Hematopoietic multipotent progenitor cell treated with erythropoietin and hydrocortisone succinate and interleukin-3 and kit ligand, for 17 days (in vitro differentiated cells): ENCODE measurements at places on chromosomes 7 and 10.
A peak's percentile ranks its signal among the peaks of the same experiment; 100 is the strongest.

DNA sequence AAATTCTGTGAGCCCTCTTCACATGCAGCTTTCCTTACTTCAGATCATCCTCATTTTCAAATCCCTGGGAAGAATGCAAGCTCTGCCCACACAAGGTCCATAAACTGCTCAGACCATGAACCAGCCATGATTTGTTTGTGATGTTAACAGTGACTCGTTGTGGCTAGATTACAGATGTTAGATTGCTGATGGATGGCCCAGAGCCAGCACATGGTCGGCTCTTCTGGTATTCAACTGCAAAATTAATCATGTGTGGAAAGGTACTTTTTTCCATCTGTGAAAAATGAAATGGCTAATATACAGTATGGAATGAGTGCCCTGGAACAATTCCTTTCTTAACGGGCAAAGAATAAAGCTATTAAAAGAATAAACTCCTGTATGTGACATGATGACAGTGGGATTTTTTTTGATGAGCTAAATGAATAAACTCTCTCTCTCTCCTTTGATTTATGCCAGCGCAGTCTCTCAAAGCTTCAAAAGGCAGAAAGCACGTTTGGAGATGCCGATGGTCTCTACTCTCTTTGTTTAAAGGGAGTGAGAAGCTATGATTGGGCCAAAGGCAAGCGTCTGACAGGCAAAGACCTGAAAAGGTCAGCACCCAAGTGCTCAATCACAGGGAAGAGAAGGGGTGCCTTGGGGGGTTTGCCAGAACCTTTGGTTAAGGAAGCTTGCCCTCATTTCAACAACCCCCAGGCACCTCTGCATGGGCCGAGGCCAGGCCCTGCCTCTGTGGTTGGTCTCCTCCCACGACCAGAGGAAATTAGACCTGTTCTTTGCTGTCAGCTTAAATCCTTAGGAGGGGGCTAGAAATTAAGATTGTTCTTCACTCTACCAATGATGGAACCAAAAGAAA is 444.0 kb upstream of the NFE2L3 start:
- DNase-seq = no peak

GRCh38 chr7:4450483-4450882 is 231.6 kb upstream of the FOXK1 start:
- DNase-seq = no peak

DNA sequence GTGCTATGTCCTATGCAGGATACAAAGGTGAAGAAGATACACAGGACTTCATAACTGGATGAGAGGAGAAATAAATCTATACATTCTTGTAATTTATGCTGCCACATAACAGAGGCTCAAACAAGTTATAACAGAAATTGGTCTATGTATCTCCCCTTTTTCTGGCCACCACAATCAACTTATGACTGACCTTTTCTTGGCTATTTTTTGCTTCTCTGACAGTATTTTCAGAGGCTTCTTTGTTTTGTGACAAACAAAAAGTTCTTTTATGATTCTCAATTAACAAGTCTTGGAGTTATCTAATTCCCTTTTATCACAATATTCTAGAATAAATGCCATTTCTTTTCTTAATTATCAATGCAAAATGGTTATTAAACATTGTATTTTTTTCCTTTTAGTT is 953.0 kb upstream of the ZWINT start:
- no peak for DNase-seq

GRCh38 chr7:45188736-45189135 is 31.1 kb downstream of the RAMP3 start:
- DNase-seq = no peak

GRCh38 chr10:107814865-107815487 is 650.5 kb upstream of the SORCS1 start:
- DNase-seq = no peak

DNA sequence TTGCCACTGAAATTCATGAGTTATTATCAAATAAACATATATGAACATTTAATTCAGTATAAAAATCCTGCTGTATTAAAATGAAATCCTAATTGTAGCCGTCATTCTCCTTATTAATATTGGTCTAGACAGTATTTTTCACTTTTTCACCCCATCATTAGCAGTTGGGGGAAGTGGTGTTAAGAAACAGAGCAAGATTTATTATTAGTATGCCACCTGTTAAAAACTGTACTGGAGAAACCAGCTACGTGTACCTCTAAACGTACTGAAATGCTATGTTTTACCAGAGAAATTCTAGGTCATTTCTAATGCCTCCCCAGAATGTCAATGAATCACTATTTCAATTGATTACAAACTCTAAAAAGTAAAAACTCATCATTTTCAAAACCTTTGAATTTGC is 9.8 kb upstream of the ZNRF2 start:
- no peak for DNase-seq

DNA sequence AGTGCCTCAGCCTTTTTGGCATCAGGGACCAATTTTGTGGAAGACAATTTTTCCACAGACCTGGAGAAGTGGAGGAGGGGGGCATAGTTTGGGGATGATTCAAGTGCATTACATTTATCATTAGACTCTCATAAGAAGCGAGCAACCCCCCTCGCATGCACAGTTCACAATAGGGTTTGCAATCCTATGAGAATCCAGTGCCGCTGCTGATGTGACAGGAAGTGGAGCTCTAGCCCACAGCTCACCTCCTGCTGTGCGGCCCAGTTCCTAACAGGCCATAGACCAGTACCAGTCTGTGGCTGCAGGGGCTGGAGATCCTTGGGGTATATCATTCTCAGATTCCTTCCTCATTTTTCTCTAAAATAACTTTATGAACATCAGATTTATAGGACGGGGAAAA is 50.8 kb downstream of the ATAD1 start:
- DNase-seq = no peak

GRCh38 chr7:46054915-46055314 is 133.8 kb upstream of the IGFBP3 start:
- DNase-seq = no peak

DNA sequence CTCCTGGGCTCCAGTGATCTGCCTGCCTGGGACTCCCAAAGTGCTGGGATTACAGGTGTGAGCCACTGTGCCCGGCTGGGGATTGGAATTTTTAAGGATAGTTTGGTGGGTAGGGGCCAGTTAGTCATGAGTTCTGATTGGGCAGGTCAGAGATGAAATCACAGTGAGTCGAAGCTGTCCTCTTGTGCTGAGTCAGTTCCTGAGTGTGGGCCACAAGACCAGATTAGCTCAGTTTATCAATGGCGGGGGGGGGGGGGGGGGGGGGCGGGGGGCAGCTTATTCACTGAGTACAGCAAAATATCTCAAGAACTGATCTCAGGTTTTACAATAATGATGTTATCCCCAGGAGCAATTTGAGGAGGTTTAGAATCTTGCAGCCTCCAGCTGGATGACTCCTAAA is 11.6 kb upstream of the ERCC6 start:
- DNase-seq = no peak

DNA sequence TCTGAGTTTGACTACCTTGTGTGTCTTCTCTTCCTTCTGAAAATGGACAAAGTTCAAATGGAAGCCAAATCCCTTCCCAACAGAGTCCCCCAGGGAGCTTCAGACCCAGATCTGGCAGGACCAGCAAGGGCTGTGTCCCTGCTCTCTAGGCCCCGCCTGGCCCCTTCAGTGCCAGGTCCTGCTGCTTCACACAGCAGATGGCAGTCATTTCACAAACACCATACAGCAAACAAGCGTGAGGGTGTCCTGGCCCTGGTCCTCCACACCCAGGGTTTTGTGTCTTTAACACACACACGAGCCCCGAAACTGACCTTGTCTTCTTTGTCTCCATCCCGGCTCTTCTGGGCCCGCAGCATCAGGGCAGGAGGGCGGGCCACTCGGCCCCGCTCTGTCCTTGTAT is 145.0 kb downstream of the TCERG1L start:
- DNase-seq = no peak

DNA sequence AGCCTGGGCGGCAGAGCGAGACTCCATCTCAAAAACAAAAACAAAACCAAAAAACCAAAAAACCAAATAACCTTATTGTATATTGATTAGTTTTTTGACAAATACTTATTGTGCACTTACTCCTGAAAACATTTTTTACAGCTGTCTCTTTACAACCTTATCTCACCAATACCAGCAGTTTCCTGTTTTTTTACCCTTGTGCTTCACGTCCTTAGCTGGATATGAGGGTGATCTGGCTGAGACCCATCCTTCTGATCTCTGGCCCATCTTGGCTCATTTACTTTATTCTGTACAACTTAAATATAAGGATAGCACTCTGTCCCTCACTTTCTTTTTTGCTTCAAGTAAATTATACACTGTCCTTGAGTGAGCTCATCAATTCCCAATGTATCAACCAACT is 104.6 kb upstream of the DNAJB12 start:
- DNase-seq = no peak

- no peak for DNase-seq
Observed at GRCh38 chr7:123649964-123650363, 5.7 kb upstream of the LMOD2 start.

DNA sequence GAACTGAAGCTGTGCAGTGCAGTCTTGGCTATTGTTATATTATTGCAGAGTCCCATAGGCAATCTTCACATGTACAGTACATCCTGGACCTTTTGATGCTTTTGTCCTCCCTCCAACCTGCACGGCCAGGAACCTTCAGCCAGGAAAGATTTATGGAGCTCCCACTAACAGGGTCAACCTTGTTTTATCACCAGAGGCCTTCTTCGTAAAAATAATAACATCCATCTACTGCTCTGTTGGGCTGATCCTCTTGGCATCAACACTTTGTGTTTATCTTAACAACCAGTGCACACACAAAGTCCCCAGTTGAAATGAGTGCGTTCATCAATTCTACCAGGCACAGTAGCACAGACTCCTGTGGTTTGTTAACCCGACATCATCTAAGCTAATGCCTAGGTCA is 72.4 kb downstream of the AGMO start:
- no peak for DNase-seq

- DNase-seq = peak; percentile 27
Observed at GRCh38 chr7:76047305-76047810, 442 bp downstream of the STYXL1 start.

- DNase-seq = peak; percentile 48
Observed at GRCh38 chr7:26667514-26668133, 196.8 kb downstream of the SKAP2 start.

DNA sequence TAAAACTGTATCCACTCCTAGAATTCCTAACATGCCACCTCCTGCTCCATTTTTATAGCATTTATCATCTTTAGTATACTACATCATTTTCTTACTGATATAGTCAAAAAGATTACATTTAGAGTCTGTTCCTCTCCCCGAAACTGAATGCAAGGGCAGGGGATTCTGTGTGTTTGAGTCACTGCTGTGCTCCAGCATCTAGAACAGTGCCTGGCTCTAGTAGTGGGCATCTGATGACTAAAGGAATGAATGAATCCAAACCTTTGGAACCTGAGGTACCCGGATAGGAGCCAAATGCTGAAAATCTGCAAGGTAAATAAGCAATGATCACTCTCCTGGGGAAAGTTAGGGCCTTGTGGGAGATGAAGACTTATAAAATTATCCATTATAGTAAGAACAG is 18.9 kb downstream of the GOT1 start:
- no peak for DNase-seq

DNA sequence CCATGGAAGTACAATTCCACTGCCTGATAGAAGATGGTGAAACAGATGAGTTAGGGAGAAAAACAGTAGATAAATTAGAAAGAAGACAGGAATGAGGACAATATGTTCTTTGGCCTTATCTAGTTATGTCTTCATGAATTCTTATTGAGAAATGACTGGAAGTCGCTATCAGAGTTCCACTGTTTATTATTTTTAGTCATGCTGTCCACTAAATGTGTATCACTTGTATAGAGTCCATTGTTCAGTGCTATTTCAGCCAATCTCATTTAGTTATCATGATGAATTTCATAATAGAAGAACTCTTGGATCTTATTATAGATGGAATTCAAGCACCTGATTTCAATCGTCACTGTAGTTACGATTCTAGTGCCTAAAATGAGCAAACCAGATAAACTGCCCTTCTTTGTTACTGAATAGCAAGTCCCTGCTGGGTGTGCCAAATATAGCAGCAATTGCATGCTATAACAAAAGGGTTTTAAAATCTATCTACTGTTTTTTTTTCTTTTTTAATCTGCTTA is 177.7 kb upstream of the COL1A2 start:
- DNase-seq = no peak

DNA sequence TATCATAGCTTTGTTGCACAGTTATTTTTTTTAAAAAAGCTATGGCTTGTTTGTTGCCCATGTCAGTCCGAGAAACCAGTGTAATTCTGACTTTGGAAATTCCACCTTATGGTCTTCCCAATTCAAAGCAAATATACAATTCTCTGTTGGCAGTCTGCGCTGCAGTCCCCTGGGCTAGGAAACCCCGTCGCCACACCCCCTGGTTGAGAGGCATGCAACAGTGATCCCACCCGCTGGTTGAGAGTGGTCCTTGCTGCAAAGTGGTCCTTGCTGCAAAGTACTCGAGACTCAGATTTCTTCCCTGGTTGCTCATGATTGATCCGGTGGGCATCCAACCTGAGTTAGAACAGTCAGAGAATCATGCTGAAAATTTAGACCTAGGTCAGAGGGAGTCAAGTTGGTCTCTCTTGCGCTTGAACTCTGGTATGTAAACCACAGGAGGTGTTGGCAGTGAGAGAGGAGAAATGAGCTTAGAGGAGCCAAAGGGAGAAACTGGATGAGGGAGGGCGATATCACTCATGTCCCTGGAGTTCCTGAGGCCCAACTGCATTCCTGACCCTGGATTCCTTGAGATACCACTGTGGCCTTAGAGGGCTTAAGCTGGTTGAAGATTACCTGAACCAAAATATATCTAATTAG is 45.0 kb upstream of the STK17A start:
- DNase-seq = no peak

GRCh38 chr10:81978238-81978637 is 103.2 kb downstream of the NRG3 start:
- no peak for DNase-seq

DNA sequence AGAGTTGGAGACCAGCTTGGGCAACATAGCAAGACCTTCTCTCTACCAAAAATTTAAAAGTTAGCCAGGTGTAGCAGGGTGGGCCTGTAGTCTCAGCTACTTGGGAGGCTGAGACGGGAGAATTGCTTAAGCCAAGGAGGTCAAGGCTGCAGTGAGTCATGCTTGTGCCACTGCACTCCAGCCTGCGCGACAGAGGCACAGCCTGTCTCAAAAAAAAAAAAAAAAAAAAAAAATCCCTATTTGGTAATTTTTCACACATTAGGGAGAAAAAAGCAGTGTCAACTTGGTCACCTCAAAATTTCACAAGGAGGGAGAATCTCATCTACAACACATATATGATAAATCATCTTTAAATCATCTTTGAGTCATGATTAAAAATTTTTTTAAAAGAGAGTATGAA is 6.4 kb upstream of the ZNF398 start:
- no peak for DNase-seq

- DNase-seq = no peak
Observed at GRCh38 chr7:131183072-131183471, 144.6 kb upstream of the MKLN1 start.

DNA sequence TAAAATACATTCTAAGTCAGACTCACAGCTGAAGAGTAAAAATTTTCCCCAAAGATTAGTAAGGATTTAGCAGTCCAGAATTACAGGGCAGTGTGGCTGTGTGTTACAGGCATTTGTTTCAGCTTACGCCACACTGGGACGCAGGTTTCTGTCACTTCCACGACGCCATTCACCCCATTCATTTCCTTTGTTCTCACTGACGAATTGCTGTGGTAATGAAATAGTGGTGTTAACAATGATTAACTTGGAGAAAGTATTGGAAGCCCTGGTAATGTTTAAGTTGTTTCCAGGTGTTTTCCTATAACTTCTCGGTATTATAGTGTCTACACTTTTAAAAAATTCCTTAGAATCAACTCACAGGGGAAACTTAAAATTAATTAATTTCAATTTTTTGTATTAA is 370.9 kb downstream of the SH2D4B start:
- no peak for DNase-seq

- DNase-seq = no peak
Observed at GRCh38 chr10:22344249-22344648, 1.0 kb upstream of the SPAG6 start.

- DNase-seq = no peak
Observed at GRCh38 chr7:6367701-6368211, 80.0 kb downstream of the DAGLB start.
